ENCODE measurements at places on chromosomes 5 and 9.

DNA sequence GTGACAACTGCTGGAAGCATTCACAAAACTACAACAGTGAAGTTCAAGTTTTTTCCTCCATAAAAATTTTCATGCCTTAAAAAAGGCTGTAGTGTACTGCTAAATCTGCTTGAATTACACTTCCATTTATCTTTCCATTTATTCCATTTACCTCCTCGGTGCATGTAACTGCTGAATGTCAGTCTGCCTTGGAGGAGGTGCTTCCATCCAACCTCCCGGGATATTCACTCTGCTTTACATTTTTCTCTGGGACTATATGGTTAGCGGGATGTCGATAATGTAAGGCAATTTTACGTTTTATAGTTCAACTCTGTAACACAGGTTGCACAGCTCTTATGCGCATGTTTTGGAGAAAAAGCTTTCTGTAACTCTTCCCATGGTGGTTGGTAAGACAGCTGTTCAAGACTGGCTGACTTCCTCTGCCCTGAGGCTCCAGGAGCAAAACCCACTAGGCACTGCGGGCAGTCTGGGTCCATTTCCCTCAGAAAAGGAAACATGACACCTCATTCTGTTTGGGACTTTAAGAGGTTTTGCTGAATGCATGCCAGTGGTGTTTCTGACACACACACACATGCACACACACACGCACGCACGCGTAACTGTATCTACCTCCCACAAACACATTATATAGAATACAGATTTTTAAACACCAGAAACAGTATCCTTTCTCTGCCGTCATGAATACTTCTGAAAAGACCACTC, 66.1 kb downstream of the SPTLC1 start:
- DNase-seq: no peak

DNA sequence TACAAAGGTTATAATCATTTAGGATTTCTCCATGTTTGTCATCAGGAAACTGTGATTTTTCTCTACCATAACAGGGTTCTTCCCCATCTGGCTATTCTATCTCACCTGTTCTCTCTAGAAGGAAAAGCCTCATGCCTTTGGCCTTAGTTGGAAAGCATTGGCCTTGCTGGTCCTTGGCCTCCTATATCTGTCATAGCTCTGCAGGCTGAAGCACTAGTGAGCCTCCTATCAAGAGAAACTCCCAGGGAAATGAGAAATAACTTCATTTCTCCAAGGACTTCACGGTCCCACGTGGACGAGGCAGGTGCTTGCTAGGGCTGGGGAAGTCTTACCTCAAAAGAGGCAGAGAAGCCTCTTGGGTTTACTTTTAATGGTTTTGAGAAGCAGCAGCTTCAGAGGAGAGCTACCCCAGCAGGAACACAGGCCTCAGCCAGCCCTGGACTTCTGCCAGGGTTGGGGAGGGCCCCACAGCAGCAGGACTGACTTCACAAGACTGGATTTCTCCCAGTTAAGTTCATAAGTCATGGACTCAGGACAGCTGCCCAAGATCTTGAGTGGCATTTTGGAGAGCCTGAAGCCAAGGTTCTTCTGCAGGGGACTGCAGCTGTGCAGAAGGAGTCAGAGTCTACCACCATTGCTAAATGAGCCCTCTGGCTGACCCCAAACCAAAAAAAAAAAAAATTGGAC, 15.8 kb upstream of the PSAT1 start:
- DNase-seq: no peak

DNA sequence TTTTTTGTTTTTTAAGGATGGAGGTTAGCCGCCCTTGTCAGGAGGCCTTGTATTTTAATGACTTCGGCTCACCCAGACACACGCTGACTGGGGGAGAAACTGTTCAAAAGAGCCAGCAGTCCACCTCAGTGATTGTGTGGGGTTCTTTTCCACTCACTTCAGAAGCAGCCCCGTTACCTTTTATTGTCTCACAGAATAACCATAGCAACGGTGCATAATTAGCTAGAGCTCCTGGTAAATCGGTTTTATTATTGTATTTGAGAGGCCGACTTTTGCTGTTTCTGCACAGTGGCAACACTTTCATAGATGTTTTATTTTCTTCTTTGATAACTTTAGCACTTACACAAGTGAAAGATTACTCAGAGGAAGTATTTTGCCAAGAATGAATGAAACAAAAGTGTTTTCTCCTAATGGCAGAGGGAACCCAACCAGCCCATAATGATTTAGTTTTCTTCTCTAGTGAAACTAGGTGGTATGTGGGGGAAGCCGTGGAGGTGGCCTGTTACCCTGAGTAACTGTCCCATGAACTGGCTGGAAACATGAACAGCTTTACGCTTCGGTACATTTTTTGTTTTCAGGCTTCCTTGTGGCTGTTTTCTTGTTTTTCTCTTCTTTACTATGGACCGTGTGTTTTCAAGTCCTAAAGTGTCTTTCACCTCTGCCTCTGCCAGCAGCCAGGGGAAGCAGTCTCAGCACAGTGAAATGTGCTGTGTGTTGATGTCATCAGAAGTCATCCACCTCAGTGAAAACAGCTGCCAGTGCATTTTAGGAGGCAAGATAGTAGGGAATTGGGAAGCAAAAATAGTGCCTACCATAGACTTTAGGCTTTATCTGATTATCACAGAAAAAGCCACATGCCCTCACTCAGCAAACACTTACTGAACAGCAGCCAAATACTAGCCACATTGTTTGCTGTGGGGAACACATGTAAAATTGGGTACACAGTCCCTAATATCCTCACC, 414.7 kb downstream of the KDM4C start:
- no peak for DNase-seq

- no peak for DNase-seq
These were observed 122.4 kb upstream of the SLC12A2 start for GRCh38 chr5:127961006-127961762.

DNA sequence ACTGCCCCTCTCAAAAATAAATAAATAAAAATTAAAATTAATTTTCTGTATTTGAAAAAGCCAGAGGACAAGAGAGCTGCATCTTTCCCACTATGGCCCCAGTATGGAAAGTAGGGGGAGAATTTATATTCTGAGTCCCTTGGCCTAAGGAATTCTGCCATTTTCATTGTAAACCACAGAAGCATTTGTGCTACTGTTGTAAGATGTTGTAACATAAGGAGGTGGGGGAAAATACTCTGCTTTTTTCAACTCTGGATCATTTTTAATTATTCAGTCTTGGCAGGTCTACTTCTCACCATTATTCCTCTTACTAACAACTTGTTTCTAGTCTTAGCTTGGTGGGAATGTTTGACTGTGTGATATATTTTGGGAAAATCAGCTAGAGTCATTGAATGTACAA, 52.3 kb upstream of the APC start:
- DNase-seq: no peak

GRCh38 chr5:32275396-32275741, 37.4 kb downstream of the MTMR12 start:
- DNase-seq: no peak

DNA sequence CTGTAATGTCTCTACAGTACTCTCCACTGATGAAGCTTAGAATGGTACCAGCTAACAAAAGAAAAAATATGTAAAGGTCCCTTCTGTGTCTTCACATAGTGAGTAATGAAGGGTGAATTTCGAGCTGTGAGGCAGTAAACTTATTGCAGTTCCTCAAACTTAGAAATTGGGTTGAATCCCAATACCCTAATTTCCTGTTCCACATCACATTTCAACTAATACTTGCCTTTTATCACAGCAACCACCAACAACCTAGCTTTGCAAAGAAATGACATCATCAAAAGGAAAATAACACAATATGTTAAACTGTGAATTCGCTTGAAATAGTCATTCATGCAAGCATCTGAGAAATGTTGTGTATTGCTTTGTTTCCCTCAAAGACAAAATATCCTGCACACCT, 9.4 kb upstream of the TNFAIP8 start:
- DNase-seq: no peak

DNA sequence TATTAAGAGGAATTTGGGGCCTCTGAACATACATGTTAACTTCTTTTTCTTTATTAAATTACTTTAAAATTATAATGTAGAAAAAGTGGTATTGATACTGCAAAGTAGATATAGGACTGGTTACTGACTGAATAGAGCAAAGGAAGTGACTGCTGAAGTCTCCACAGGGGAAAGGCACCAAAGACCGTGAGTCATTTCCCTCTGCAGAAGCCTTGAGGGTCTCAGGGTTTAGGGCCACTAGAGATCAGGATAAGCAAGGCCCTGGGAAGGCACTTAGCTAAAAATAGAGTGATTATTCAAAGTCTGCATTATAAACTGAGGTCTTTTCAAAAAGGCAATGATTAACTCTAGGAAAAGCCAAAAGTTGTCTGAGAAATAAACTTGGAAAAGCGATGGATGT, 44.7 kb upstream of the ITGA1 start:
- DNase-seq: no peak

GRCh38 chr9:77218612-77219011, 41.3 kb downstream of the VPS13A start:
- no peak for DNase-seq

GRCh38 chr9:91589101-91589553, 165.5 kb upstream of the NFIL3 start:
- DNase-seq: no peak

DNA sequence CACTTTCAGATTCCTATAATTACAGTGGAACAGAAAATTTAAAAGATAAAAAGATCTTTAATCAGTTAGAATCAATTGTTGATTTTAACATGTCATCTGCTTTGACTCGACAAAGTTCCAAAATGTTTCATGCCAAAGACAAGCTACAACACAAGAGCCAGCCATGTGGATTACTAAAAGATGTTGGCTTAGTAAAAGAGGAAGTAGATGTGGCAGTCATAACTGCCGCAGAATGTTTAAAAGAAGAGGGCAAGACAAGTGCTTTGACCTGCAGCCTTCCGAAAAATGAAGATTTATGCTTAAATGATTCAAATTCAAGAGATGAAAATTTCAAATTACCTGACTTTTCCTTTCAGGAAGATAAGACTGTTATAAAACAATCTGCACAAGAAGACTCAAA, 29.5 kb downstream of the ZFYVE16 start:
- DNase-seq: no peak

DNA sequence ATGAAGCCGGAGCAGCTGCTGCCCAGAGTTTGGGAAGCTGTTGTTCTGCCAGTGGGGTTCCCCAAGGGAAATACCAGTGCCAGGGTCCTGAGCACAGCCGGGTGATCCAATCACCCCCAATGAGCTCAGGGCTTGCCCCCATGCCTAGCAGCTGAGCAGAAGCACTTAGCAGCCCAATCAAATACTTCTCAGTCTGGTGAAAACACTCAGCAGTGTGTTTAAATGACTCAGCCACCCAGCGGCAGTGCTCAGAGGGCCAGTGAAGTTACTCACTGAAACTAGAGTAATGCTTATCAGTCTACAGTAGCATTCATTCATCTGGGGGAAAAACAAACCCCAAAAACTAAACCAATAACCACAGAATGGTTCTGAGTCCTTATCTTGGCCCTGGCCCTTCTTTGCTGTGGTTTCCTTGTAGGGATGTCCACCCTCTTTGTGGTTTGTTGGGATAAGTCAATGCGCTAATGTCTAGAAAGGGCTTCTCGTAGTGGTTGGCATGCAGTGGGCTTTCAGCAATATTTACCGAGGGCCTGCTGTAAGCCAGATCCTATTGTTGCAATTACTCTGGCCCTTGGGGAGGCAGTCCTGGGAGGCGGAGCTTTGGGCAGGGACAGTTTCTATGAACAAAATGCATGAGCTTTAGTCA, 43.1 kb downstream of the LHX2 start:
- peak; percentile 12 for DNase-seq

DNA sequence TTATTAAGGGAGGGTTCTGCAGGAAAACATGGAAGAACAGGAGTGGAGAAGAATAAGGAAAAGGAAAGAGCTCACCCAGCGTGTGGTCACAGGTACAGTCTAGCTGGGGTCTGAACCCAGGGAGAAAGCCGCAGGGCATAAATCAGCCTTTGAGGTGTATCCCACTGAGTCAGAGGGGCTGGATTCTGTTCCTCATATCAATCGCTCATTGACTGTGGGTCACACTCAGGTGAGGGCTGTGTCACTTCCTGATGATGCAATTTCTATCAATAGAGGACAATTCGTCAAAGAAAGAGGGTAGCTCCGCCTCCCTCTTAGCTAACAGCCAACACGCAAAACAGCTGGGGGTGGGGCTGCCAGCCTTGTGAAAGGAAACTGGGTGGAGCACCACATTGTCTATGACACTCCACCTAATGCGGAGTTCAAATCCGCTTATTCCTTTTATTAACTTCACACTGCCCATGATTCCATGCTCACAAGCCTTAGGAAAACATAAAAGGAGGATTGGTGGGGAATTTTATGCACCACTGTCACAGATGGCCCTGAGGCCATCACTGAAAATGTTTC, 176.2 kb downstream of the ICE1 start:
- no peak for DNase-seq

DNA sequence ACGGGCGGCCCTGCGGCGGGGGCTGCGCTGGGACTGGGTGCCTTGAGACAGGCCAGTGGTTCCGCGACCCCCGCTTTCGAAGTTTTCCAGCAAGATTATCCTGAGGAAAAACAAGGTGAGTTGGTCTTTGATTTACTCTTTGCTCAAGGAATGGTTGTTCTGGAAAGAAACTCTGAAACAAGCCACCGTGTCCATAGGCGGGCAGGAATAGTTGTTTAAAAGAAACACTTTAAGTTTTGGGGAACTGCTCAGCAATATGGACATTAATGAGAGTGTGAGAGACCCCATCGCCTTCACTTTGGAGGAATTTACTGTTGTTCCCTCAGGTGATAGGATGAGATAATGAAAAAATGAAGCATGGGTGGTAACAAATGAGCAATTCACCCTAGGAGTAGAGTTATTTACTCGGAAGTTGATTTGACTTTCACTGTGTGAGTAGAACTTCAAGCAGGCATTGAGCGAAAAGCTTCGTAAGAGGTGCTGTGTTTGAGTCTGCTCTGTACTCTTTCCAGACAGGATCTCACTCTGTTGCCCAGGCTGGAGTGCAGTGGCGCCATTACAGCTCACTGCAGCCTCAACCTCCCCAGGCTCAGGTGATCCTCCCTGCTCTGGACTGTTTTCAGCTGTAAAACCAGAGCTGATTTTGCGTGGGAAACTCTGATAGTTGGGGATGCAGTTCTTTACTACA, 1.1 kb downstream of the DMRTA1 start:
- DNase-seq: no peak

DNA sequence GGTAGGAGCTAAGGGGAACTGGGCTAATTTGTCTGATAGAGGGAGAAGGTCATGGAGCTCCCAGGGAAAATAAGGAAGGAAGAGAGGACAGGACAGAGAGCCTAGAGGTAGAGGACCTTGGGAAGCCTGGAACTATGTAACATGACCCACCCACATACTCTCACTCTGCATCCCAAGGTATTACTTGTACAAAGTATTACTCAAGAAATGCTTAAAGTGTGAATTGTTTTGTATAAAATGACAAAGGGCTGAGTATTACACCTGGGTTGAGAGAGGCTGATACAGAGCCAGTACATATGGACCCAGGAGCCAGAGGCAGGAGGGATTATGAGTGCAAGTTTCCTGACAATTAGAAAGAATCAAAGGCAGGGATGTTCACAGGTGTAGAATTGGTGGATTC, 80.5 kb upstream of the ANKRD55 start:
- DNase-seq: no peak
